Esophagus muscularis mucosa (tissue), 4 donors: ENCODE measurements at places on chromosomes 6 and 20.

- H3K4me1 ChIP-seq: no peaks in the 10 kb centered on the region
- no peak for DNase-seq
- H3K36me3 ChIP-seq: no peaks in the 10 kb centered on the region
- H3K4me3 ChIP-seq: no peak overlapping the region
- no peaks in the 10 kb centered on the region for H3K27me3 ChIP-seq
Measured at GRCh38 chr6:97822632-97823031, 539.6 kb upstream of the MMS22L start.

DNA sequence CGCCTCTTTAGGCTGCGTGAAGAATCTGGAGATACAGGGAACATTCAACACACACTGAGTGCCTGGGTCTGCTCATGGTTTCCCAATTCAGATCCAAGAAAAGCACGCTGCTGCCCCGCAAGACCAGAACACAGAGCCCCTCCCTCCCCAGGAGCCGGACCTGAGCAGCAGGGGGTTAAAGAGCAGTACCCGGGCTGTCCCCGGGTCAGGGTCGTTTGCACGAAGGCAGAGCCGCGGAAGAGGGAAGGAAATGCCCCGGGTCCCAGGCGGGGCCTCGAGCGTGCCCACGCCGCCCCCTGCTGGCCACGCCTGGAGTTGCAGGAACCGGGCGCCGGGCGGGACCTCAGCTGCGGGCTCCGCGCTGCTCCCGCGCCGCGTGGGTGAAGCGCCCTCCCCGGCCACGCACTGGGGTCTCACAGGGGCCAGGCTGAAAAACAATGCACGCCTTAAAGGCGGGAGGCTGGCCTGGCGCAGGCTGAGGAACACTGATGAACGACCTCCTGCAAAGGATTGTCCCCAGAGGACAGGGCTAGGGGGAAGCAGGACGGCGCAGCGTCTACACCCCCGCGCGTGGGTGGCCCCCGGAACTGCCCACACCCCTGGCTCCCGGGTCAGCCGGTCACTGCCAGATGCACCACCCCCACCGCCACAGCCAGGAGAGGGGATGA lies 48.9 kb downstream of the ANKRD60 start:
- no peaks in the 10 kb centered on the region for H3K27me3 ChIP-seq
- DNase-seq: no peak
- no peaks in the 10 kb centered on the region for H3K36me3 ChIP-seq
- H3K4me1 ChIP-seq: peaks cover 29% of the 10 kb centered on the region
- H3K27ac ChIP-seq: no peak overlapping the region

DNA sequence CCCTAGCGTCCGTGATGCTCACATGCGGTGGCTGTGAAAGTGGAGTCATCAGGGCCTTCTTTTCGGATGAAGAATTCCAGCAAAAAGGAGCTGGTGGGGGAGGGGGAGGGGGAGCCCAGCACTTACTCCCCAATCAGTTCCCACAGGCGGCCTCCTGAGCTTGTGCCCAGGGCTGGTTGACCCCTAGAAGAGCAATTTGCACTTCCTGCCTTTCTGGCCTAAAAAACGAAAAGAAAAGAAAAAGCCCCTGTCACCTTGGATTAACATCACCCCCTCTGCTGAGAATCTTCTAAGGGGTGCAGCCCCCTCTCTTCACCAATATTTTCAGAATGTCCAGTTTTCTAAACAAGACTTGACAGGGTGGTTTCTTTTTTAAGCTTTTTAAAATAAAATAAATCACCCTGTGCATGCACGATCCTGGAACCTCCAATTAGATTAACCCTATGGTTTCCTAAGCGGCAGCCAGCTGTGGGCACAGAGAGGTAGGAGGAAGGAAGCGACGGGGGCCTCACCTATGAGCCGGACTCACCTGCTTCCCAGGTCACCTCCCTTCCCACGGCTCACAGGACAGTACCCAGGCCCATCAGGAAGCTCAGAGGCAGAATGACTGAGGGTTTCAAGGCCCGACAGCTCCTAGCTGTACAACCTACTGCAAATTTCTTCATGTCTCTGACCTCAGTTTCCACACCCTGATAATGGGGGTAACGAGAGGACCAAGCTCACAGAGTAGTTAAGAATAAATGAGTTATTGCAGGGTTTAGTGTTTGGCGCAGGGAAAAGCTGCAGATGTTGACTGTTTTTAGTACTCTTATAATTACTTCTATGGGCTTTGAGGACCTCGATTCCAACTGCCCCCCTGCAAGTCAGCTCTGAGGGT lies 10.5 kb upstream of the TGM2 start:
- H3K27me3 ChIP-seq: no peaks in the 10 kb centered on the region
- H3K4me3 ChIP-seq: no peak overlapping the region
- peaks cover 7% of the 10 kb centered on the region for H3K4me1 ChIP-seq
- no peak overlapping the region for H3K27ac ChIP-seq
- no peak for DNase-seq

- H3K4me1 ChIP-seq: peaks cover 12% of the 10 kb centered on the region
- no peak for DNase-seq
- H3K4me3 ChIP-seq: no peak overlapping the region
- H3K36me3 ChIP-seq: no peaks in the 10 kb centered on the region
- no peak overlapping the region for H3K27ac ChIP-seq
- no peaks in the 10 kb centered on the region for H3K27me3 ChIP-seq
Measured at GRCh38 chr20:57211908-57212533, 54.4 kb downstream of the BMP7 start.

GRCh38 chr6:105645156-105645555 lies 242.3 kb upstream of the PREP start:
- no peaks in the 10 kb centered on the region for H3K36me3 ChIP-seq
- H3K4me3 ChIP-seq: no peak overlapping the region
- H3K27me3 ChIP-seq: no peaks in the 10 kb centered on the region
- H3K4me1 ChIP-seq: peaks cover 29% of the 10 kb centered on the region
- no peak for DNase-seq

DNA sequence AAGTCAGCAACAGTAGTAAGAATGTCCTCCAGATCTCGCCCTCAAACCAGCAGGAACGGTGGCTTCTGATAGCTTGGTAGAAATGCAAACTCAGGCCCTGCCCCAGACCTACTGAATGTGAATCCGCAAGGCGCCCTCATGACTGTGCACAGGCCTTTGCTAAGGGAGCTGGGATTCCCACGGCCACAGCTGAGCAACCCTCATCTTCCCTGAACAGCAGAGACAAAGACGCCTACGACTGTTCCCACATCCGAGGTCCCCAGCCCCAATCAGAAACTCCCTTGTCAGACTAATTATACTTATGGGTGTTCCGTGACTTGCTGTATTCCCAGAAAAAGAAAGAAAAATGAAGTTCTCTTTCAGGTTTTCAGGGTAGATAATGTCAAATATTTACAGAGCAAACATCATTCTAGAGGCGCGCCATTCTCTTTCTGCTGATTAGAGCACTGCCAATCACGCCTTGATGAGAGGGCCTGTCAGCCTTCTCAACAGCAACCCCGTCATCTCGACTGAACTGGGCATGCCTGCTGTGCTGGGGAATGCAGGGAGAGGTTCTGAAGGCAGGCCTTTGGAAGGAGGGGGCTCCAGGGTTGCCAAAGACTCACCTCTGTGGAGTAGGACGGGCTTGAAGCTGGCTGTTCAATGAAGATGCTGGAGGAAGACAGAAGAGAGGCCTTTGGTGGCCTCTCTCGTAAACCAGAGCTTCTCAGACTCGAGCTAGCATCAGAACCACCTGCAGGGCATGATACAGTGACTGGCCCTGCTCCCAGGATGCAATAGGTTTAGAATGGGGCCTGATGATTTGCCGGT lies 79.9 kb downstream of the ZNF217 start:
- H3K4me1 ChIP-seq: no peaks in the 10 kb centered on the region
- no peak overlapping the region for H3K27ac ChIP-seq
- H3K4me3 ChIP-seq: no peak overlapping the region
- no peaks in the 10 kb centered on the region for H3K36me3 ChIP-seq
- no peaks in the 10 kb centered on the region for H3K27me3 ChIP-seq
- no peak for DNase-seq

DNA sequence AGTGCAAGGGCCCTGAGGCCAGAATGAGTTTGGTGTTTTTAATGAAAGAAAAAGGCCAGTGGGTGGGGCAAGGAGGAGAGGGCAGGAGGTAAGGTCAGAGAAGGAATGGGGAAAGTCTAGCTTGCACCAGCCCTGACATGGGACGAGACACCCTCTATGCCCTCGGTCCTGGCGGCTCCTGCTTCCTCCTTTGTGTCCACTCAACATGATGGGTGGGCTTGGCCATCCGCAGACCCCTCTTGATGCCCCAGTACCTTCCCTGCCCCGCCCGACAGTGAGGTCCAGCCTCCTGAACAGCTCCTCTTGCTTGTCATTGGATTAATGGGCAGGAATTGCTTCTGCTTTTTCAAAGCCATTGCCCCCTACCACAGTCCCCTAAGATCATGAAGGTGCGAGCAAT lies 33.6 kb upstream of the ANGPT4 start:
- H3K27ac ChIP-seq: no peak overlapping the region
- H3K36me3 ChIP-seq: no peaks in the 10 kb centered on the region
- H3K4me3 ChIP-seq: no peak overlapping the region
- no peaks in the 10 kb centered on the region for H3K4me1 ChIP-seq
- no peak for DNase-seq

GRCh38 chr20:17750722-17751045 lies 50.9 kb downstream of the BANF2 start:
- H3K36me3 ChIP-seq: no peaks in the 10 kb centered on the region
- no peak overlapping the region for H3K27ac ChIP-seq
- peaks cover 14% of the 10 kb centered on the region for H3K4me1 ChIP-seq
- H3K27me3 ChIP-seq: no peaks in the 10 kb centered on the region
- no peak overlapping the region for H3K4me3 ChIP-seq
- no peak for DNase-seq

GRCh38 chr20:51583073-51583472 lies 40.6 kb upstream of the NFATC2 start:
- no peaks in the 10 kb centered on the region for H3K4me1 ChIP-seq
- DNase-seq: no peak
- no peaks in the 10 kb centered on the region for H3K36me3 ChIP-seq
- H3K27me3 ChIP-seq: no peaks in the 10 kb centered on the region

- DNase-seq: no peak
- H3K36me3 ChIP-seq: peaks cover 14% of the 10 kb centered on the region
- no peak overlapping the region for H3K4me3 ChIP-seq
- no peak overlapping the region for H3K27ac ChIP-seq
- peaks cover 8% of the 10 kb centered on the region for H3K4me1 ChIP-seq
Measured at GRCh38 chr6:151376440-151376839, 14.9 kb downstream of the ZBTB2 start.

DNA sequence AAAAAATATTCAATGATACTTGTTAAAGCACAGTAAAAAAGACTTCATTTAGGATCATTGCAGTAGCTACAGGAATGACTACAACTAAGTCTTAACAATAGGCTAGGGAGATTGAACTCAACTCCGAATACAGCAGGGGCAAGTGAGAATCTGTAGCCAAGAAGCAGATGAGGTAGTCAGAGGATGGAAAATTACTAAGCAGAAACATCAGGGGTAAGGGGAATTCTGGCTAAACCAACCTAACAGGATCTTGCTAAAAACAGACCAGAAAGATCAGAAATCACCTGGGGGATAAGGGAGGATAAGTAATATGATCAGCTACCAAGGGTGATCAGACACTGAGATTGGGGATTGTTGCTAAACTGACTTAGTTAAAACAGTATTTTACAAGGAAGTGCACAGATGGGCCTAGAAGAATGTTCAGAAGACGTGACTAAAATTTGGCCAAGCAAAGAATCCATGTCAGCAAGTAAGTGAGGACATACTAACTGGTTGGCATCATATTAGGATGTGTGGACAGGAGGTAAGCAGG lies 217.5 kb downstream of the TENT5A start:
- H3K4me3 ChIP-seq: no peak overlapping the region
- H3K27me3 ChIP-seq: no peaks in the 10 kb centered on the region
- H3K27ac ChIP-seq: no peak overlapping the region
- H3K4me1 ChIP-seq: no peaks in the 10 kb centered on the region
- no peaks in the 10 kb centered on the region for H3K36me3 ChIP-seq

- DNase-seq: no peak
- no peak overlapping the region for H3K4me3 ChIP-seq
- H3K27me3 ChIP-seq: no peaks in the 10 kb centered on the region
- no peaks in the 10 kb centered on the region for H3K36me3 ChIP-seq
Measured at GRCh38 chr6:106539936-106540335, 89.4 kb downstream of the RTN4IP1 start.

- H3K4me3 ChIP-seq: no peak overlapping the region
- H3K4me1 ChIP-seq: peaks cover 12% of the 10 kb centered on the region
- no peaks in the 10 kb centered on the region for H3K27me3 ChIP-seq
- H3K36me3 ChIP-seq: no peaks in the 10 kb centered on the region
- no peak overlapping the region for H3K27ac ChIP-seq
- no peak for DNase-seq
Measured at GRCh38 chr20:48197066-48197465, 411.8 kb upstream of the SULF2 start.
